Cortex of kidney (tissue), 1 donor: ENCODE measurements at places on chromosomes 13 and 19.

GRCh38 chr13:21010621-21011020 is 50.8 kb downstream of the LATS2 start:
- DNase-seq = no peak

DNA sequence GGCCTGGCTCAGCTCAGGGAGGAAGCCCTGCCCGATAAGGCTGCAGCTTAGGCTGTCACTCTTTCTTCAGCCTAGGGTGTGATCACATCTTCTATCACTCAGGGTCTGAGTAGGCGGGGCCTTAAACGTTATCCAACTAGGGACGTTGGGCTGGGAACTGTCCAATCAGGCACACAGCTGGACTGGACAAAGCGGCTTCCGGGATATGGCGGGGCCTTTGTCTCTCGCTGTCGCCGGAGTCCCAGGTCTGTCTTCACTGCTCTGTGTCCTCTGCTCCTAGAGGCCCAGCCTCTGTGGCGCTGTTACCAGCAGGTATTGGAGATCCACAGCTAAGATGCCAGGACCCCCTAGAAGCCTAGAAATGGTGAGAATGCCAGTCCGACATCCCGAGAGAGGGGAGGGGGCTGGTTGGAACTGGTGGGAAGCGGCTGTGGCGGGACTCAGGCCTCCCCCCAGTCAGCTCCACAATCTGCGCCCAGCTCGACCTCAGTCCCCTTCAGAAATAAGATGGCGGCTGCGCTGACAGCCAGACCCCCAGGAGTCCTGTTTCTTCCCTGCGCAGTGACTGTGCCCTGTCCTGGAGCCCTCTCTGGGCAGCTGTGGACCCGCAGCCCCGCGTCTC is at the start of gene ZNF254:
ZNF254 (plus strand) TSS at position 214 of the 622 bp plus-strand sequence; CDS start at position 335, 121 bp downstream.
- no peak for DNase-seq

- DNase-seq = no peak
Observed at GRCh38 chr13:99214232-99214631, 13.6 kb downstream of the UBAC2 start.

- DNase-seq = no peak
Observed at GRCh38 chr13:94435604-94436226, 43.8 kb downstream of the DCT start.

DNA sequence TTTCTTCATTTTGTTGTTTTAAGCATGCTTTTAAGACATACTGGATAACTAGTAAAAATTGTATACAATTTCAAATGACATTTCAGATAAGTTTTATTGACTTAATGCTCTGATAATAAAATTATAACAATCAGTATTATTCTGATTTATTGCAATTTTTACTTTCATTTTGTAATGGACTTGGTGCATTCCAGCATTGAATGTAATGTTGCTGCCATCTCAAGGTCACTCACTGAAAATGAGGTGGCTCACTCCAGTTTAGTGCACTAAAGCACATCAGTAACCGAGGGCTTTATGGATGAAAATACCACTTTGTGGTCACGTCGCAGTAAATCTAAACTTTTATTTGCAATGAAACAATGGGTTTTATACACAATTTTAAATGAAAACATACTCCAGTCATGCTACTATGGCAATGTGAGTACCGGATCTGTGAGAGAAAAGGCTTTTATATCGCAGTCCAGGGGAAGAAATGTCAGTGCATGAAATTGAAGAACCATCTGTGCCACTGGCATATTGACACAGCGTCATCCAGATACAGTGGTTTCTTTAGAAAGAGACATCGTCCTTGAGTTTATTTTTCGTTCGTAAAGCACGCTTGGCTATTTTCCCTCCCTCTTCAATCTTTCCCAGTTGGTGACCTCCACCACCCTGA is 20.7 kb upstream of the ZNF507 start:
- no peak for DNase-seq

DNA sequence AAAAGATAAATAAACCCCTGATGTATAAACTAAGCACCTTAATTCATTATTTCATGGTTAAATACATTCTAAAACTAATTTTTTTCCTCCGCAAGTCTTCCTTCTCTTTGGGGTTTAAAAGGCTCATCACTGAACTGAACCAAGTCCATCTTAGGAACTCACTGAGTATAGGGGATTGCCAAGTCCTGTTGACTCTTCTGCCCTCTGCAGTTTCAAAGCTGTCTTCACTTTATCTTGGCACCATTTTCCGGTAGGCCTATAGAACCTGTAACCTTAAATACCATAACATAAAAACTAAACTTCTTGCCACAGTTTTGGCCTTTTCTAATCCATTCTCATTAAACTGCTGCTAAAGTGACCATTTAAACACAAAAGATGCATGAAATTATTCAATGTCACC is 66.5 kb upstream of the USPL1 start:
- DNase-seq = no peak

DNA sequence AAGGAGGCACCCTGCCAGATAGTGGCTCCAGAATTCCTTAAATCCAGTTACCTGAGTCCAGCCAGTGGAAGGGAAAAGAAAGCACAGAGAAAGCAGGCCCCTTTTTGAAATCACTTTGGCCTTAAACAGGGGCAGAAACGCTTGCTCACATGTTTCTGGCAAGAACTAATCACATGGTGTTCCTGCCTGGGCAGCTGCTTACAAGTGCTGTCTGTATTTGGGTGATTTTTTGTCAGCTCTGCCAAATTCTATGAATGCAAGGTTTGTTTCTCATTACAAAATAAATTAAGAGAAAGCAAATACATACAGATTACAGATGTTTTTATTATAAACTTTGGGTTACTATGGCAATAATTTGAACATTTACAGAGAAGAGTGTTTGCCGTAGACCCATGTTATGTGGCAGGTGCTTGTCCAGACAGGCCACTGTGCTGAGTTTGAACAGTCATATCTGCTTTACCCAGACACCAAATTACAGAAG is 1237.8 kb downstream of the SLITRK5 start:
- no peak for DNase-seq

GRCh38 chr19:42455621-42456081 is 12.9 kb upstream of the CXCL17 start:
- no peak for DNase-seq

- no peak for DNase-seq
Observed at GRCh38 chr19:8358948-8359347, 5.0 kb upstream of the ANGPTL4 start.

GRCh38 chr19:41321600-41322270 is 11.8 kb downstream of the CCDC97 start:
- no peak for DNase-seq

DNA sequence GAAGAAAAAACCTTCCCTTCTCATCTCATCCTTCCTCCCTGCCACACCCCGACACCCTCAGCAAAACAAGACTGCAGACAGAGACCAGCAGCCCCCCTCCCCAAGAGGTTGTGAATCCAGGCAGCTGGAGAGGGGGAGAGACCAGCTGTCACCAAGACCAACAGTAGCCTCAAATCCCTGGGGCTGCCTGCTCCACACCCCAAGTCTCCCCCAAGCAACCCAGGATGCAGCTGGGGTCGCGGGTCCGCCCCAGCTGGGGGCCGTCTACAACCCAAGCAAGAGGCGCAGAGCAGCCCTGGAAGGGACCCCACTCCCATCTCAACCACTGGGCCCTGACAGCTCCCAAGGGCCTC is 7.1 kb downstream of the KLF16 start:
- no peak for DNase-seq
